ENCODE measurements at places on chromosomes 5 and 9. TPM values are rescaled to one million over a fixed set of nuclear protein-coding genes. Genes with fewer than 3 reads are reported as not detected.

GRCh38 chr9:137620581-137620980 is 1.8 kb downstream of the EHMT1 start:
- DNase-seq: no peak

DNA sequence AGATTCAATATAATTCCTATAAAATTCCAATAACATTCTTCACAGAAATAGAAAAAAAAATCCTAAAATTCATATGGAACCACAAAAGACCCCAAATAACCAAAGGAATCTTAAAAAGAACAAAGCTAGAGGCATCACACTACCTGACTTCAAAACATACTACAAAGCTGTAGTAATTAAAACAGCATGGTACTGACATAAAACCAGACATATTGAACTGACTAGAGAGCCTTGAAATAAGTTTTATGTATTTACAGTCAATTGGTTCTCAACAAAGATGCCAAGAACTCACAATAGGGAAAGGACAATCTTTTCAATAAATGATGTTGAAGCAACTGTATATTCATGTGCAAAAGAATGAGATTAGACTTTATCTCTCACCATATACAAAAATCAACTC is 36.9 kb downstream of the BTNL9 start:
- no peak for DNase-seq

DNA sequence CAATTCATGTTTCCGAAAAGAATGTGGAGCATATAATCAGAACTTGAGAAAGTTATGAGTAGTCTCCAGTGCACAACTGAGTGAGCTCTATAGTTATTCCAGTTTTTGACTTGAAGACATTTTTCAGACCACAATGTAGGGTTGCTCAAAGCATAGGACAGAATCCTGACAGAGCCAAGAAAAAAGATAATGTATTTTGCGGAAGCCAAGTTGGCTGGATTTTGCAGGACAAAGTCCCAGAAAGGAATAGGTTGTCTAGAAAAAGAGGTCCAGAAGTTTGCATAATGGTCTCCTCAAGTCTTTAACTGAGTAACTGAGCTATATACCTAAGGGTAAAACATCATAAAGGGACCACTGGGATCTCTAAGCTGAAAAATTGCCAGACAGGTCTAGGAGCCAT is 1028.0 kb downstream of the TAF11L14 start:
- DNase-seq: no peak

DNA sequence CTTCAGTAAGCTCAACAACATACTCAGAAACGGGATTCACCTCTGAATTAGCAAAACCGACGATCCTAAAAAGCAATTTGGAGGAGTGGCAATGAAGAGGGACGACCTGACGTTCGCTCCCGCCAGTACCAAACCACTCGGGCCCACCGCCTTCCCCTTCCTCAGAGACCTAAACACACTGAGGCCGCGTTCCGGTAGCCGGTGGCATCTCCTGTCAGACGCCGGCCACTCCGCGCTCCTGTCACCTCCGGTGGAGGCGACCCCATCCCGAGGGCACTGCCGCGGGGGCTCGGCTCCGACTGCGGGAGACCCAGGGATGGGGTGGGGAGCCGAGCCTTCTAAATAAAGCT is 617 bp downstream of the PPP6C start:
- peak; percentile 5 for DNase-seq

GRCh38 chr5:14522721-14523120 is 58.9 kb upstream of the OTULINL start:
- no peak for DNase-seq

- DNase-seq: no peak
Observed at GRCh38 chr9:16693616-16694015, 176.9 kb downstream of the BNC2 start.

- no peak for DNase-seq
Observed at GRCh38 chr5:28788954-28789353, 1750.6 kb upstream of the CDH9 start.

- no peak for DNase-seq
Observed at GRCh38 chr9:127500399-127500798, 49.1 kb downstream of the LRSAM1 start.

DNA sequence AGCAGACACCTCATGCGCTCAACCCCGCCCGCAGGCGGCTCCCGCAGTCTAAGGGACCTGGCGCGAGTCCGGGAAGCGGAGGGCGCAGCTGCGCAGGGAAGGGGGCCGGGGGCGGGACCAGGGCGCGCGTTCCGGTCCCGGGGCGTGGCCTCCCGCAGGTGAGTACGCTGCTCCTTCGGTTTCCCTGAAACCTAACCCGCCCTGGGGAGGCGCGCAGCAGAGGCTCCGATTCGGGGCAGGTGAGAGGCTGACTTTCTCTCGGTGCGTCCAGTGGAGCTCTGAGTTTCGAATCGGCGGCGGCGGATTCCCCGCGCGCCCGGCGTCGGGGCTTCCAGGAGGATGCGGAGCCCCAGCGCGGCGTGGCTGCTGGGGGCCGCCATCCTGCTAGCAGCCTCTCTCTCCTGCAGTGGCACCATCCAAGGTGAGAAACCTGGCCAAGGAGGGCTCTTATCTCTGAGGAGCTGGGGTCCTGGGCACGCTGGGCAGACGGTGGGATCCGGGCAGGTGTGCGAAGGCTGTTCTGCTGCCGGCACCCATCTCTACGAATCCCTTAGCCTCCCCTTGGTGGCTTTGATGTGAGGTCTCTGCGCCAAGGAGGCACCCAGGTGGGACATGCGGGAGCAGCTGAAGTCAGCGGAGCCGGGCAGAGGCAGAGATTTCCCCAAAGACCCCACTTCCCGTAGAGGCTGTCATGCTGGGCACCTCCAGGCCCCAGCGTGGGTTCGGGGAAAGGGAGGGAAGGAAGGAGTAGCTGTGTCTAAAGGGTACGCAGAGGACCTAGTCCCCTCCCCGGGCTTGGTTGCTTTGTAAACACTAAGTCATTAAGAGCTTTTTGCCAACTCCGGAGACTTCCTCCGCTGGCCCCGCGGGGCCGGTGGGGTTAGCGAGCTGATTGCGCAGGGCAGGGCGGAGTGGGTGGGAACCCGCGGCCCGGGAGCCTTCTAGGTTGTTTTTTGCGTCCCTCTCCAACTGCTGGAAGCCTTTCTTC is at the start of gene F2RL1:
F2RL1 (plus strand) TSS at position 187 of the 988 bp plus-strand sequence; CDS start at position 340, 153 bp downstream.
- DNase-seq: peak; percentile 70

Gene CCNO
- 5.4 TPM for total RNA-seq

Gene CRB2
- total RNA-seq: not detected

Gene CD14
- total RNA-seq: 0.96 TPM

Gene MELK
- total RNA-seq: 27.1 TPM
